KBM-7 (cell line): ENCODE measurements at places on chromosomes 16 and 17.

DNA sequence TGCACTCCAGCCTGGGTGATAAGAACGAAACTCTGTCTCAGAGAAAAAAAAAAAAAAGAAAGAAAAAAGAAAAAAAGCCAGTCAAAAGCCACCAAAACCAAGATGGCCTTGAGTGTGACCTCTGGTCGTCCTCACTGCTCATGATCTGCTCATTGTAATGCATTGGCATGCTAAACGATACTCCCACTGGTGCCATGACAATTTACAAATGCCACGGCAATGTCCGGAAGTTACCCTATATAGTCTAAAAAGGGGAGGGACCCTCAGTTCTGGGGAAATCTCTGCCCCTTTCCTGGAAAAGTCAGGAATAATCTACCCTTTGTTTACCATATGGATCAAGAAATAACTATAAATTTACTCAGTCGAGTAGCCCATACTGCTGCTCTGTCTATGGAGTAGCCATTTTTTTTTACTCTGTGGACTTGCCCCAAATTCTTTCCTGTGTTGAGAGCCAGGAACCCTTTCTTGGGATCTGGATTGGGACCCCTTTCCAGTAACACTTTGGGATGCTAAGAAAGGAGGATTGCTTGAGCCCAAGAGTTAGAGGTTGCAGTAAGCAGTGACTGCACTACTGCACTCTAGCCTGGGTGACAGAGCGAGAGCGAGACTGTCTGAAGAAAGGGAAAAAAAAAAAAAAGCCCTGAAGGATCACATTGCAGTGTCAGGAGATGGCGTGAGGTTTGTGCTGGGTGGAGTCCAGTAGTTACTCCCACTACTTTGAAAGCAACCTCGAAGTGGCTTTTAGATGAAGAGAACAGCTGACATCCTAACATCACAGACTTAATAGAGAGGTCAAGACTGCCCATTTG is 3.7 kb upstream of the TMEM231 start:
- peak; percentile 19 for DNase-seq

DNA sequence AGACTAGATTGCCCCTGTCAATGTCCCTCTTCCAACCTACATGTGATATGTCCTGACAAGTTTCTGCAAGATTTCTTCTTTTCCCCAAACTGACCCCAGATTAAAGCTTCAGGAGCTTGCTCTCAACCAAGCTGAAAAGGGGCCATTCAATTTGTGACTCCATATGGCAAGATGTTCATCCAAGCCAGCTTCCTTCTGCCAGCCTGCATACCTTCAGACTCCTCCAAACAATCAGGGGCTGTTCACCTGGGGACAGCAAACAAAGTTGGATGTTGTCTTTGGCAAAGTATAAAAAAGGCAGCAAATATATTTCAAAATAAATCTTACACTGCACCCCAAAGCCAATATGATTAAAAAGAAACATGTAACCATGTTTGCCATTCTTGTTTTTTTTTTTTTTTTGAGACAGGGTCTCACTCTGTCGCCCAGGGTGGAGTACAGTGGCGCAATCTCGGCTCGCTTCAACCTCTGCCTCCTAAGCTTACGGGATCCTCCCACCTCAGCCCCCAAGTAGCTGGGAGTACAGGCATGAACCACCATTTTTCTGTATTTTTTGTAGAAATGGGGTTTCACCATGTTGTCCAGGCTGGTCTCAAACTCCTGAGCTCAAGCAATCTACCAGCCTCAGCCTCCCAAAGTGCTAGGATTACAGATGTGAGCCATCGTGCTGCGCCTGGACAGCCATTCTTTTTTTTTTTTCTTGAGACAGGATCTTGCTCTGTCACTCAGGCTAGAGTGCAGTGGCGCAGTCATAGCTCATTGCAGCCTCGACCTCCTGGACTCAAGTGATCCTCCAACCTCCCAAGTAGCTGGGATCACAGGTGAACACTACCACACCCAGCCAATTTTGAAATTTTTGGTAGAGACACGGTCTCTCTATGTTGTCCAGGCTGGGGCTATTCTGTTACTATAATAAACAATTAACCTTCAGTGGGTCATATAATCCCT is 50.0 kb upstream of the AKAP1 start:
- DNase-seq: no peak

- DNase-seq: peak; percentile 86
Observed at GRCh38 chr17:76791053-76791980, 53.4 kb downstream of the MFSD11 start.

- DNase-seq: no peak
Observed at GRCh38 chr17:74892974-74893911, at the start of gene FADS6. TSS of gene FADS6 (minus strand) at chr17:74893633. CDS start at chr17:74893595, 38 bp downstream.

GRCh38 chr16:58201163-58201562 is 3.3 kb upstream of the CSNK2A2 start:
- no peak for DNase-seq

DNA sequence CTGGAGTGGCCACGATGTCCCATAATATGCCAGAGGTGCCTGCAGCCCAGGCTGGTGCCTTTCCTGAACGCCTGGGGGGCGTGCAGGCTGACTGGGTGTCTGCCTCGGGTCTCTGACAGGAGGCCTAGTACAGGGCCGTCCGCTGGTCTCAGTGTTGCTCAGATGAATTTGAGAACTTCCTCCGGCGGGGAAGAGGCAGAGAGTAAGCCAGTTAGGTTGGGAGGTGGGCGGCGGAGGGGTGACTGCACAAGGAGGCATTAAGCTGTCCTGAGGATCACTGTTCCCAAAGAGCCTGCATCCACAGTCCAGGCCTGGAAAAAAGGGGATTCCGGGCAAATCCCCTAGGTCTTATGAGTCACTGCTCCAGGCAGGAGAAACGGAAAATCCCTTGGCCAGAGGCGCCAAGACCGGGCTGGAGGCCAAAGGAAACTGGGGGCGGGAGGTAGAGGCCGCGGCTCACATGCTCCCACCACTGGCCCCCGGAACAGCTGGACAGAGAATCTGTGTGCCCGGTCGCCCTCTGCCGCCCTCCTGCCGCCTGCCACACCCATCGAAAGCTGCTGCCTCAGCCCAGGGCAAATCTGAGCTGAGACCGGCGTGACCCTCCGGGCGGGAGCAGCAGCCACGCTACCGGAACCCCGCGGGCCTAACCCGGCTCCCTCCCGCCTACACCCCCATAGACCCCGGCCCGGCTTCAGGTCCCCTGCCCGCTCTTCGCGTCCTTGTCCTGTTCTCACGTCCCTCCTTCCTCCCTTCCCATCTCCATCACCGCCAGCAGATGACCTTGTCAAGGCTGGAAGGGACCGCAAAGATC is 1.2 kb downstream of the TRIM47 start:
- DNase-seq: no peak

GRCh38 chr16:19005561-19006445 is 22.1 kb downstream of the TMC7 start:
- DNase-seq: no peak

DNA sequence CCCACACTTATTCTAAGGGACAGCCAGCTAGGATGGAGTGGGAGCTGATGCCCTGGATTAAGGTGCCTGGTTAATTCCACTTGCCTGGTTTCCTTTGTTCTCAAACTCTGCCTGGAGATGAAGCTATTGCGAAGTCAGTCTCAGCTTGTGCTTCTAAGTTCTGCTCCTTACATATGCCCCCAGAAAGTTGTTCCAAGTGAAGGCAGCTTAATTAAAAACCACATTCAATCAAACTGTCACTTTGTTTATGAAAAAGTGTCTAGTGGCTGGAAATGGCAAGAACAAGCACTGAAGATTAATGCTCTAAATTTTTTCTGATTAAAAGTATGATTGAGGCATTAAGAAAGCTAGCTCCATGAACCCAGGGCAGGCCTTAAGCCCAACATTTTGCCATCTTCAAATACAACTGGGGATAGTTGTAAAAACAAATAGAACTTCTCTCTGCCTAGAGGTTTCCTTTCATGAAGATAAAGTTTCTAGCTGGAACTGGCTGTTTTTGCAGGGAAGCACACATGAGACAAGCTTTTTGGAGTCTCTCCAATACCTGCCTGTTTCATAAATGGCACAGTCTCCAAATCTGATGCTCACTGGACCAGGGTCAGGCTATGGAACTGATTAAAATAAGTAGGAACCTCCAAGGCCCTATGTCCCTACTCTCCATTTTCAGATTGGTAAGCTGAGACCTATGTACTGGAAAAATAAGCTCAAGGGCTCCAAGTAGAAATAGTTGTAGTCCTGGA is 100.9 kb downstream of the GRIN2A start:
- DNase-seq: no peak

DNA sequence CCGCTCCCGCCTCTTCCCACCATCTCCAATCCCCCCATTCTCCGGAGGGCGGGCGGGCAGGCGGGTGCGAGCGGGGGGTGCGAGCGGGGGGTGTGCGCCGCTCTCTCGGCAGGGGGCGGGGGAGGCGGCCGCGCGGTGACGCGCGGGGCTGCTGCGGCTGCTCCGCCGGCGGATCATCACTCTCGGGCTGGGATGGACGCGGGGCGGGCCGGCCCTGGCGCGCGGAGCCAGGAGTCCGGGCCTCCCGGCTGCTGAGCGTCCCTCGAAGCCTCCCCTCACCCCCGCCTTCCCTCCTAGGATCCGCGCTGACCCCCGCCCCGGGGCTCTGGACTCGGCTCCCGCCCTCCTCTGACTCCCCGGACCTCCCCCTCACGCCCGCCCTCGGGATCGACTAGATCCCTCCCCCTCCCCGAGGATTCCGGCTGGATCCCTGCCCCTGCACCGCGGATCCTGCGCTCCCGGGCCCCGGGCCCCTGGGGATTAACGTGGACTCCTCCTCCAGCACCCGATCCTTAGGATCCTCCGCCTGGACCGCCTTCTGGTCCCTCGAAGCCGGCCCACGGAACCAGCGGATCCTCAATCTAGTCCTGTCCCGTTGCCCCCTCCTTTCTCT is 946 bp upstream of the TMEM256 start:
- no peak for DNase-seq

- DNase-seq: peak; percentile 96
Observed at GRCh38 chr17:3915995-3916696, at the start of gene P2RX1. TSS of gene P2RX1 (minus strand) at chr17:3916465. CDS start at chr17:3916225, 240 bp downstream.

DNA sequence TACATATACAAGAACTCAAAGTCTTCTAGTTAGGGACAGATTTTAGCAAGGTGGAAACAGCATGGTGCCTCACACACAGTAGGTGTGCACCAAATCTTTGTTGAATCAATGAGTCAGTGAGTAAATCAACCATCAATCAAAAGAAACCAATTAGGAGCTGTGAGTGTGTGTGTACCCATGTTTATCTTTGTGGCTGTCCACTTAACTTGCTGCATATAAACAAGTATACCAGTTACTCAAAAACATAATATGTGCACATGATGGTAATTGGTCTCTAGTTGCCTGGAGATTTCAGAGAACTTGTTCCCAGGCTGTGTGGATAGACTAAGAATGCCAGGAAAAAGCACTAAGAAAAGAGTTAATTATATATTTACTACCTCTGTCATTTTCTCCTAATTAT is 272.2 kb upstream of the CCL2 start:
- no peak for DNase-seq

DNA sequence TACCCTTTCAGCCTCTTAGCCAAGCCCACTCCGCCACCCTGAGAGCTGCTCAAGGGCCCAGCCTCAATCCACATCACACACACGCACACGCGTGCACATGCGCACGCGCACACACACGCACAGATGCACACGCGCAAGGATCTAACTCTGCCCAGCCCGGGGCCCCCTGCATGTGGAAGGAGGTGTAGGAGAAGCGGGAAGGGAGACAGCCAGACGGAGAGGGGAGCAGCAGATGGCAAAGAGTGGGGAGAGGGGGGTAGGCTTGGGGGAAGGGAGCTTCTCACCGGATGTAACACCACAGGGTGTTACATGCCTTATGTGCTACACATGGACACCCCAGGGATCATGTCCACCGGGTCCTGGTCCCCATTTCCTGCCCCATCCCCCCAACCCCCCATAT is 15.3 kb downstream of the DLG4 start:
- no peak for DNase-seq

- no peak for DNase-seq
Observed at GRCh38 chr17:76138896-76139752, 1.9 kb downstream of the FOXJ1 start.
